ENCODE measurements at places on chromosomes 2 and 18. TPM values are rescaled to one million over a fixed set of nuclear protein-coding genes. Genes with fewer than 3 reads are reported as not detected.

DNA sequence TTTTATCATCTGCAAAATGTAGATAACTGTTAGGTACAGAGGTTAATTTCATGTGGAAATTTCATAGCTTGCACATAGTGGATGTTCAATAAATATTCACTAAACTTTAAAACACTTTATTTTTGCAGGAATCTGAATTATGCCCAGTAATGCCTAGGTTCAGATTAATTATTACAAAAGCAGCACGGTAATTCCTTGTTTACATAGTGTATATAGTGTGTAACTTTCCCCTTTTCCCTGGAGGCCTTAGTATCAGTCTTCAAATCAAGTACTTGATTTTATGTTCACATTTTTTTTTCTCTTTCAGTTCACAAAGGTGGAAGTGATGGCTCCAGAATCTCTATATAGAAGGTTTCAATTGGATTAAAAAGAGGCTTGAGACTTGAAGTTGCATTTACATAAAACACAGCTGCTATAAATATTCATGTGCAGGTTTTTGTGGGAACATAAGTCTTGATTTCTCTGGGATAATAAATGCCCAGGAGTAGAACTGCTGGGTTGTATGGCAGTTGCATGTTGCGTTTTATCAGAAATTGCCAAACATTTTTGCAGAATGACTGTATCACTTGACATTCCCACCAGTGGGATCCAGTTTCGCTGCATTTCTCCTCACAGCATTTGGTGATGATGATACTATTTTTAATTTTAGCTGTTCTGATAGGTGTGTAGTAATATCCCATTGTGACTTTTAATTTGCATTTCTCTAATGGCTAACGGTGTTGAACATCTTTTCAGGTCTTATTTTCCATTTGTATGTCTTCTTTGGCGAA, 27.6 kb upstream of the LGALSL start:
- no peak for DNase-seq

DNA sequence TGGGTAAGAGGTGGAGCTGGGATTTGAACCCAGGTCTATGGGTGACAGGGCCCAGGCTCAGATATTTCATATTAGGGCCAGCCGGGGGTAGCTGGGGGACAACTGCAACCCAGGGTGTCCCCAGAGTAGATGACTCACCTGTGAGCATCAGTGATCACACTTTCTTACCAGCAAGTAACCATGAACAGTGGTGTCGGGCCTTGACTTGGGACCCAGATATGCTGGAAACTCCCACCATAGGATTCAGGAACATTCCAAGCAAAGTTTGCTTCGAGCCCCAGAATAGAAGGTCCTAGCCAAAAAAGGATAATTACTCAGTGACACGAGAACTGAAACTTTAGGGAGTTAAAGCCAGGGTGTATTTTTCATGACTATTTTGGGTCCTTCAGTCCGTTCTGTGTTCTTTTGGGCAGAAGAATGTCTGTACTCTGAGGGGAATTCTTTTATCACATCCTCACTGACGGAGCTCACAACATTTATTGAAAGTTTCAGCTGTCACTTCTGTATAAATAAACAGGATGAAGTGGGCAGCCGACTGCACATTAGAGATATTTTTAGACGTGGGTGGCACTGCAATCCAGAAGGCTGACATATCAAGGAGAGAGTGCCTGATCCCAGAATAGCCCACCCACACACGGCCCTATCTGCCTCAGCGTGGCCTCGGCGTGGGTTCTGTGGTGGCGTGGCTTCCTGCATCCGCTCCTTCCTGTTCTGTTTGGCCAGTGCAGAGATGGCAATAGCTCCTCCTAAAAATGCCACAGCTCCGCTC, 45.6 kb downstream of the RAMP1 start:
- DNase-seq = peak; percentile 40

- DNase-seq = no peak
These were observed 185.9 kb upstream of the TPO start for GRCh38 chr2:1227274-1227900.

Gene DHRS9
- not detected for total RNA-seq

DNA sequence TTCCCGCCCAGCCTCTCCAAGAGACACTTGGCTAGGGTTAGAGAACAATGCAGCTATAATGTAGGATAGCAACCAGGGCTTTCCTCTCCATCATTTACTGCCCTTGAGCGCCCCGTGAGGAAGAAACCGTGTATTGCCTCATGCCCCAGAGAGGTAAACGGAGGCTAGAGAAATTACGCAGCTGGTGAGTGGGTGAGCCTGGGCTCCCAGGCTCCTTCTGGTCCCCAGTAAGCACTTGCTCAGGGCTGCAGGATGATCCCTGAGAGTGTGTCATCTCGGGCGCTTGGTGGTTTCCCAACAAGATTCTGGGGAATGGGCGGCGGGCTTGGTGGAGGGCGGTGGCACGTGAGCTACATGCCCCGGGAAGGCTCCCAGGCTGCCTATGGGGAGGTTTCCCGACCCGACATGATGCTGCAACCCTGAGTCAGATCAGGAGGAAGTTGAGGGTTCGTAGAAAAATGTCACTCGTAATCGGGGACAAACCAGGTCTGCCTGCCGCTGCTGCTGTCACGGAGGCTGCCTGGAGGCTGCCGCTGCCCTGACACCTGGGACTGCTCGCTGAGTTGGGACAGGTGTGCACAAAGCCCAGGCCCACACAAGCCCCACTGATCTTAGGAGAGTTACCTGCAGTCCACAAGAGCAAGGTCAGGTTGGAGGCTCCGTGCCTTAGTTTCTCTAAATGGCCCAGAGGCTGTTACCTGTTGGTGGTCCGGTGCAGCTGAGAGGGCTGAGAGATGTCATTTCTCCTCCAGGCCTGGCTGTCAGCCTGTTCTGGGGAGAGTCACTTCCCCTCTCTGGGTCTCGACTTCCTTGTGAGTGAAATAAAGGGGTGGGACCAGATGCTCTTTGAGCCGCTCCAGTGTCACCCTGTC, at the start of gene GPR55:
Gene GPR55, minus strand, starts transcription at position 773 of the 872 bp plus-strand sequence. CDS start 14,280 bp downstream, outside the sequence.
- DNase-seq = peak; percentile 49

- no peak for DNase-seq
These were observed 42.5 kb upstream of the TTC32 start for GRCh38 chr2:19944205-19944845.

Gene ADAM17
- 25.1 TPM for total RNA-seq

- DNase-seq = peak; percentile 44
These were observed 2.0 kb downstream of the LMAN2L start for GRCh38 chr2:96737831-96738230.

DNA sequence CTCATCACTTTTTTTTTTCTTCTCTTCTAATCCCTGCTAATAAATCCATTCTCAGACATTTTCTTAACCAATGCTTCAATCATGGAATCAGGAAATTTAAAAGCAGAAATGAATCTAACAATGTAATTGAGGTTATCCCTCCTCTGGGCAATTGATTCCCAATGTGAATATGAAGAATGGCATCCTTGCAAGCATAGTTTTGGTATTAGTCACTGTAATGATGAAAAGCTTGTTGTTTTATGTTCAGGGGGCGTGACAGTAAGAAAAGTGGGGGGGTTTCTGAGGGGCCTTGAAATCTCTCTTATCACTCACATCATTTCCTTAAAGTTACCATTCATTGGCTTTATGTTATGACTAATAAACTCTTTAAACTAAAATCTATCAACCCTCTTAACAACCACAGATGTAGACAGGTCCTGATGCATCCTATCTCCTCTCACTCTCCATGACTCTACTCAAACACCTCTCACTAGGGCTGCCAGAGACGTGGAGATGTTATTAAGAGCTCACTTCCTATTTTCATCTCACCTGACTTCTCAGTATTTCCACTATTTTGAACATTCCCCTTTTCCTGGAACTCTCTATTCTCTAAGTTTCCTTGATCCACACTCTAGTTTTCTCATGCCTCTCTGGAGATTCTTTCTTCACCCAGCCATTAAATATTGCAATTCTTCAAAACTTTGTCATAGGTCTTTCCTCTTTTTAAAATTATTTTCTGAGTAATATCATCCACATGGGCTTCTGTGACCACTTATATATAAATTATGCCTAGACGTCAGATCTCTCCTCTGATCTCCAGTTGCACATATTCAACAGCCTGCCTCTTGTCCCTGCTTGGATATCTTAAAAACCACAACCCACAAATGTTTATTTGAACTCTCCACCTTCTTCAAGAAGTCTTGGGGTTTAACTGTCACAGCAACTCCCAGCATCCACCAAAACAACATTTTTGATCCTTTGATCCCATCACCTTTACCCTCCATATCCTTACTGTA, 332.9 kb downstream of the CDH2 start:
- DNase-seq = no peak
